ENCODE measurements at places on chromosomes 4 and X.
A peak's percentile ranks its signal among the peaks of the same experiment; 100 is the strongest.

DNA sequence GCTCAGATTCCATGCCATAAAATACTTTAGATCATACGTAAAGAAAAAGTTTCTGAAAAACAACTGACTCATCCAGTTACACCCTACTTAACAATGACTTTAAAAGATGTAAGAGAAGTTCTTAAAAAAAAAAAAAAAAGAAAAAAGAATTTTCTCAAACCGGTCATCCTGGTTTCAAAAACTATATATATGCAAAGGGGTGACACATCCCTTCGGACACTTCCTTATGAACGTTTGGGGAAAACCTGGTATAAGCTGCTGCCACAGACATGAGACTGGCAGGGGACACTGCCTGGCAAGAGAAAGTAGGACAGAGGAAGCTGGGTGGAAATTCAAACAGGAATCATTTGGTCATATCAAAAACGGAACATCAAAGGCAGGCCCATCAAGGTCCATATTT, 81.2 kb upstream of the PRSS48 start:
- peak; percentile 74 for DNase-seq

GRCh38 chr4:131054489-131055019, 1958.6 kb downstream of the C4orf33 start:
- DNase-seq: no peak

- DNase-seq: peak; percentile 40
These were observed 43.2 kb downstream of the QDPR start for GRCh38 chr4:17468619-17469221.

- DNase-seq: no peak
These were observed 30.8 kb upstream of the PGM2 start for GRCh38 chr4:37795581-37796195.

GRCh38 chr4:100547541-100548199, 29.8 kb upstream of the EMCN start:
- DNase-seq: no peak
